LNCaP clone FGC (cell line): ENCODE measurements at places on chromosomes 6 and 20.
A peak's percentile ranks its signal among the peaks of the same experiment; 100 is the strongest.

- no peak for DNase-seq
Observed at GRCh38 chr6:16470502-16471221, 232.3 kb downstream of the GMPR start.

DNA sequence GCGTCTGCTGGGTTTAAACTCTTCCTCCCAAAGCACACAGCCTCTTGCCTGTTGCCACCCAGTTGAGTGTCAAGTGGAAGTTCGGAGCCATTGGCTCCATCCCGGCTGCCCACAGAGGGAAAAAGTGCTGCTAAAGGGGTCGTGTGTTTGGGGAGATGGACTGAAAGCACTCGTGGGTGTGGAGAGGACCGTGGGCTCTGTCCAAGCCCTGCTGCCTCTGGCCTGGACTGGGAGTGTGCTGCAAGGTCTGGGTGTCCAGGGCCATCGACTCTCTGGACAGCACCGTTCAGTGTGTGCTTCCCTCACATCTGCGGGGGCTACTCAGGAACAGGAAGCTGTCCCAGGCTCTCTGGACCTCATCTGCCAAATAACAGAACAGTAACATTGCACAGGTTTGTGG lies 269.3 kb downstream of the DLL1 start:
- no peak for DNase-seq

GRCh38 chr20:22986601-22987000 lies 48.5 kb upstream of the SSTR4 start:
- DNase-seq: no peak

DNA sequence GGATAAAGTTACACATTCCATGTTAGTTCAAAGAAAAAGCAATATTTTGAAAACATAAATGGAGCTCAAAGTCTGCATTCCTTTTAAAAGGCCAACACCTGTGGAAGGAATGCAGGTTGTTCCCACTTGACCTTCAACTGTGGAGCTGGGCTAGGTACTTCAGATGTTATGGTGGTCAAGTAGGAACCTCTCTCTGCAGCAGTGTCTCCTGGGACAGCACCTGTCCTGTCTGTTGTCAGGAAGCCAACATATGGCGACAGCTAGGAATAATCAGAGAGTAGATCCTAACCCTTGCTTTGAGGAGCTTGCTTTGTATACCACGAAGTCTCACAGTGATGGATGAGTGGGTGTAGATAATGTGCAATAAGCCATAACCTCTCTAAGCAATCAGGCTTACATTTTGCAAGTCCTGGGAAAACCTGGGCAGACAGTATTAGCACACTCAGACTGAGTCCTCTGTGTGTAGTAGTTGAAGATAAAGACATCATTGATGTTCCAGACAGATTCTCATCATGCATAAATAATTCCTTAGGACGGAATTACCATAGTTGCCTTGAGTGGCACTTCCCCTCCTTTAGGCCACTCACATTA lies 347.5 kb downstream of the PRL start:
- DNase-seq: no peak

GRCh38 chr6:16928387-16928786 lies 167.1 kb upstream of the ATXN1 start:
- DNase-seq: no peak

DNA sequence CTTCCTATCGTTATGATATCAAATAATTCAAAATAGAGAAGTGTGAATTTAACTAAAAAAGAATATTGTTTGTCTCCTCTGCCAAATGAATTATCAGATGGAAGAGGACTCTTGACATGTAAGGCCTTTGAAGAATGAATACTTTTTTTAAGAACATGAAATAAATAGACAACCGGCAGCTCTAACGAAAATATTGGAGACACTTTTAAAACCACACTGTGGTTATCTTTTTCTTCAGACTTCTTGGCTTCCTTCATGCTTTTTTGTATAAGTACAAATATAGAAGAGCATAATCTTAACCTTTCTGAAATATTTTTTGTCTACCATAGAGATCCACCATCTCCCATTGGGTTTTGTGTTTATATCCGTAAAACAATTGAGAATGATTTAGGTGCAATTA lies 115.2 kb upstream of the SCGN start:
- DNase-seq: no peak

- DNase-seq: no peak
Observed at GRCh38 chr20:14824996-14825395, 487.6 kb upstream of the FLRT3 start.

GRCh38 chr20:62914970-62915457 lies 11.3 kb downstream of the DIDO1 start:
- no peak for DNase-seq

DNA sequence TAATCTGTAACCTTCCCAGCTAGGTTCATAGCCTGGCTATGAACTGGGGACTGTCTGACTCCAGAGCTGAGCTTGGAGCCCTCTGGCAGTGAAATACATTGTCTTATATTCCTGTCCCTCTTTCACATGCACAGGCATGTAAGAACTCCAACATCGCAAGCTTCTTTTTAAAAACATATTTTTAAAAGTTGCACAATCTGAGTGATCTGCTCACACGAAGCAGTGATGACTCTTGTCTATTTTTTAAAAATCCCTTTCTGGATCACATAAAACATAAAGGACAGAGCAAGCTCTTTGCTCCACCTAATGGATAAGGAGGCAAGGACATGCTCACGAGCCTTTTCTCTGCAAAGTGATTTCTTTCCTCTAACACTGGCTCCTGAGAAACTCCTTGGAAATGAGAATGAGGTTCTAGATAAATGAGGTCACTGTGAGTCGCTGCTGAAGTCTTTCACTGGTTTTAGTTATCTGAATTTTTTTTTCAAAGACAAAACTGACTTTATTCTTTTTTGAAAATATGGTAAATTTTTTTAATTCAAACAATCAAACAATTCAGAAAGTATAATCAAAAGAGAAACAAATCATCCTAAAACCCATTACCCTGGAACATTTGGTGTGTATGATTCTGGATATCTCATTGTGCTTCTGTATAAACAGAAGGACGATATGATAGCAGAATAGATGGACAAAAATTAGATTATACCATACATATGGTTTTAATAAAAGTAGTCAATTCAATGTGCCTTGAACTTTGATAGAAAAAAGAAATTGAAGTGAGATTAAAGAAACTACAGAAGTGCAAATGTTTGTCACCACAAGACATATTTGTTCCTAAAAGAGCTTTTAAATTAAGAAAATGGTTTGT lies 30.8 kb downstream of the IL20RA start:
- DNase-seq: no peak

DNA sequence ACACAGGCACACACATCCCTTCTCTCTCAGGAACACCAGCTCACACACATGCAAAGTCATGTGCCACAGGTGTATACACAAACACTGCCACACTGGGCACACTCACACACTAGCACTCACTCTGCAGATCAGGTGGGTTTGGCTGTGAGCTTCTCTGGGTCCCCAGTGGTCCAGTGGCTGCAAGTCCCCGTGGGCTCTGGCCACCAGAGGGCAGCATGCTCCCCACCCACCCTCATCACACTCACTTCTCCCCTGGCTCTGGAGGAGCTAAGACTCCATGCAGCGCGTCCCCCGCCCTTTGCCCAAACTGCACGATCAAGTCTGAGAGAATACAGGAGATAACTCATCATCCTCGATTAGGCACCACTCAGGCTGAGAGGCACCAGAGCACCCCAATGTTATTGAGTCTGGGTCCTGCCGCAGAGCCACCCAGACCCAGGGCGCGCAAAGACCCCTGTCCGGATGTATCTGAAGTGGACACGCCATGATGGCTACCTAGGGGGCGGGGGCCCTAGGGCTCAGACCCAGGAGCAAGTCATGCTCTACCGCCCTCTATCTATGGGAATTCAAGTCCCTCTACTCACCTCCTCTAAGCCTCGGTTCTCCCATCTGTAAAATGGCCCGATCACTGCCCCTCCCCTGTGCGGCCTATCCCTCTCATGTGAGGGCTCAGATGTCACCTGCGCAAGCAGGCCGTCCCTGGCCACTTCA lies 90.5 kb downstream of the GRM4 start:
- DNase-seq: no peak

DNA sequence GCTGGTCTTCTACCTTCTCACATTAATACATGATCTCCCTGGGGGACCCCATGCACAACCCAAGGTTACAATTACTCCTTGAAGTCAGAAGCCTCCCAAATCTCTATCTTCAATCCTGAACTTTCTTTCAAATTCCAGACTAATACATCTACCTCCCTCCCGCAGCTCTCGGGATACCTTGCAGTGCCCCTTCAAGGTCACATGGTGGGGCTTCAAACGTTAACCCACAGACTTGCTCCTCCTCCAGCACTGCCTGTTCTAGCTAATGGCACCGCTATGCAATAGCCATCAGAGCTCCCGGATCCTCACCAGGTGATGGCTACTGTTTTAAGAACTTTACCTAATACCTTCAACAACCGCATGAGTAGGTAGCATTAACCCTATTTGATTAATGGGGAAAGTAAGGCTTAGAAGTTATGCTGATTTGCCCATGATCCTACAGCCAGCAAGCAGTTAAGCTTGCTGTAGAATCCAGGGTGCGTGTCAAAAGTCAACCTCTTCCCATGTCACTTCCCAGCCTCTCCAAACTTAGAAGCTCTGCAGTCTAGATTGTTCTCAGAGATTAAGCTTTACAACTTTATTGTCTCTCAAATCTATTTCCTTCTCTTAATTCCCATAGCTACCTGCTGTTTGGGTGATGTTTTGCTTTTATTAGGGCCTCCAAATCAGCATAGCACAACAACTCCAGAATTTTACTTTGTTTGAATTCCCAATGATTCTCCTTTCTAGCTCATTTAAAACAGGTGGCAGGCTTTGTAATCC lies 44.7 kb downstream of the PLAGL1 start:
- DNase-seq: peak; percentile 41

- DNase-seq: no peak
Observed at GRCh38 chr6:40587240-40588069, at the start of gene LRFN2. TSS of gene LRFN2 (minus strand) at chr6:40587364.
